ENCODE measurements at places on chromosomes 16 and 17.

GRCh38 chr16:15581127-15581815 lies 61.7 kb downstream of the MARF1 start:
- DNase-seq = no peak

DNA sequence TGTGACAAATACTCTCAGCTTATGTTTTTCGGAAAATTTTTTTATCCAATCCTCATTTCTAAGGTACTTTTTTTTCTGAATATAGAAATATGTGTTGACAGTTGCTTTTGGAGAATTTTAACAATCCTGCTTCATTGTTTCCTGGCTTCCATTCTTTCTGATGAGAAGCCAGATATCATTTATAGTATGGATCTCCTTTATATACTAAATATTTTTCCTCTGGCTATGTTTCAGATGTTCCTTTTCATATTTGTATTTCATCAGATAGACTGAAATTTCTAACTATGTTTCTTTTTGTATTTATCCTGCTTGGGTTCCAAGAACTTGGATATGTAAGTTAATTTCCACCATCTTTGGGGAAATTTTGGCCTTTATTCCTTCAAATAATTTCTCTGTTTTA lies 138.9 kb upstream of the CDH11 start:
- no peak for DNase-seq

GRCh38 chr16:79267781-79268180 lies 332.8 kb downstream of the MAF start:
- DNase-seq = no peak

DNA sequence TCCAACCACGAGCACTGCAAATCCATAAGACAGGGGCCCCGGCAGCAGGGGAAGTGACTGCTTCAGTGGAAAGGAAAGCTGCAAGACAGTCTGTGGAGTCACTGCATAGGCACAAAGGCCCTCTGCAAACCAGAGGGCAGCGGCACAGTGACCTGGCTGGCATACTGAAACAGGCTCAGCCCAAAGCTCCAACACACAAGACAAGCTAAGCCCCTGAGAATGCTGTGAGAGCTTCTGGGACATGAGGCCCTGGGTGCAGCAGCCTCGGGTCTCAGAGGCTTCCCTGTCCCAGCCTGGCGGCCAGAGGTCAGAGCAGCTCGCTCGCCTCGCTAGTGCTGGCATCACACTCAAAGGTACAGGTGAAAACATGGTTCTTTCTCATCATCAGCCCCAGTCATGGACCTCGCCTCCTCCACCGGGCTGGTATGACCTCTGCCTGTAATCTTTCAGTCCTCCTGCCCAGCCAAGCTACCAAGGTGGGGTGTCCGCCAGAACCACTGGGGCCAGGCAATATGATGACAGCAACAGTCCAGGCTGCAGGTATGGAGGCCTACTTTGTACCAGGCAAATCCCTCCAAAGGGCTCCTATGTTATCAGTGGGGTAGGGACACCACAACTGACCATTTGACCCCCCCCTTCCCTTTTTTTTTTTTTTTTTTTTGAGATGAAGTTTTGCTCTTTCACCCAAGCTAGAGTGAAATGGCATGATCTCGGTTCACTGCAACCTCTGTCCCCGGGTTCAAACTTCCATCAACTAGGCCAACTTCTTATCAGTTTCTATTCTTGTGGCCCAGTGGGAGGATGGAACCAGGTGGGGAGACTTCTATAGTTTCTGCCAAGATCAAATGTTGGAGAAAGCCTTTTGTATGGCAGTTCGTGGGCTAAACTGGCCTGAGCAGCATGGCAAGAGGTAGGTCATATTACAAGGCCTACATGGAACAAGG lies 19.2 kb downstream of the ST3GAL2 start:
- no peak for DNase-seq

DNA sequence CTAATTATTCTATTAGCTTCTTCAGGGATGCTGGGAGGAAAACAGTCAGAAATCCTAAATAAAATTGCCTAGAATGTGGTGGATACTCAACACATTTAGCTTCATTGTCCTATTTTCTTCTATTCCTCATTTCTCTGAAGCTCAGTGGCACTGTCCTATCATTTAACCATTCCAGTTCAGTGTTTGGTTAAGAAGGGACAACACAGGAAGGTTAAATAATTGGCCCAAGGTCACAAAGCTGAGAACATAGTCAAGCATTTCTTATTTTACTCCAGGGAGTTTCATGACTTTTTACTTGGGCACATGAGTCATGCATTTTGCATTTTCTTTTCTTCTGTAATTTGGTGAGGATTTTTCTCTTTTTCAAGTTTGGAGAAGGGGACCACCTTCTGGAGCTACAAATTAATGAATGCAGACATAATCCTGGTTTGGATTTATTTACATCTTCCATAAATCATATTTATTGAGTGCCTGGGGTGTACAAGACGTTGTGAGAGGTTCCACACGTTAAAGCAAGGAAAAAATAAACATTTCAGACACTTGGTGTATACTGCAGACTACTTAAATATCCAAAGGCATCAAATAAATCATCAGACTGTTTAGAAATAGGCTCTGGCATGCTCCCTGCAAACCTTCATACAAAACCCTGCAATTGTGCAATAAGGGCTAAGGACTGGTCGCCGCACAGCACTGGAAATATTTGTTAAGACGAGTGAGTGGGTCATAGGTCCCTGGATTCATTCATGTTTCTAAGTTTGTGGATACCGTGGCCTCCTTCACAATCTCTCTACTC lies 263.9 kb downstream of the MAF start:
- DNase-seq = no peak

- no peak for DNase-seq
Observed at GRCh38 chr16:88059701-88060386, 108.6 kb downstream of the BANP start.

DNA sequence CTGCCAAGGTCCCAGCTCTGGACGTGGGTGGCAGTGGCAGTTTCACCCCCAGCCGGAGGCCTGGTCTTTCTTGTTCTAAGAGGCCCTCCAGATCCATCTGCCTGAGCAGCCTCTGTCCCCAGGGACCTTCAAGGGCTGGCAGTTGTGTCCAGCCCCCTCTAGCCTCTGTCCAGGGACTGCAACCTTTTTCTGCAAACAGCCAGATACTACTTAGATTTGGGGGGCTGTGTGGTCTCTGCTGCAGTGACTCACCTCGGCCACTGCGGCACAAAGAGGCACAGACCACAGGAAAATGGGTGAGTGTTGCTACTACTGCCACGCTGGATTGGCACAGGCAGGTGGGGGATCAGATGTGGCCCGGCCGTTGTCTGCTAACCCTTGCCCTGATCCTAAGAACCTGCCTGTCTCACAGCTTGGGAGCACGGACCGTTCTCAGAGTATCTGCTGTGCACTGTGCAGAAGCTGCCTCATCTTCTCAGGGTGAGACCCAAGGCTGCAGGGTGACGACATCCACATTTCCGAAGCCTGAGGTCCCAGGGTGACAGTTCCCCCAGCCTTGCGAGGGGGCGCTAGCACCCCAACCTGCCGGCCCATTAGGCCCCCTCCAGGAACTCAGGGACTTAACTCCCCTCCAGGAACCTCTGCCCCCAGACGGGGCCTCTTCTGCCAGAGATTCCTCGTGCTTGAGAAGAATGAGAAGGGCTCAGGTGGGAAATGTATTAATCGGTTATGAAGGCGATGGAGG lies 27.6 kb downstream of the MXRA7 start:
- no peak for DNase-seq

DNA sequence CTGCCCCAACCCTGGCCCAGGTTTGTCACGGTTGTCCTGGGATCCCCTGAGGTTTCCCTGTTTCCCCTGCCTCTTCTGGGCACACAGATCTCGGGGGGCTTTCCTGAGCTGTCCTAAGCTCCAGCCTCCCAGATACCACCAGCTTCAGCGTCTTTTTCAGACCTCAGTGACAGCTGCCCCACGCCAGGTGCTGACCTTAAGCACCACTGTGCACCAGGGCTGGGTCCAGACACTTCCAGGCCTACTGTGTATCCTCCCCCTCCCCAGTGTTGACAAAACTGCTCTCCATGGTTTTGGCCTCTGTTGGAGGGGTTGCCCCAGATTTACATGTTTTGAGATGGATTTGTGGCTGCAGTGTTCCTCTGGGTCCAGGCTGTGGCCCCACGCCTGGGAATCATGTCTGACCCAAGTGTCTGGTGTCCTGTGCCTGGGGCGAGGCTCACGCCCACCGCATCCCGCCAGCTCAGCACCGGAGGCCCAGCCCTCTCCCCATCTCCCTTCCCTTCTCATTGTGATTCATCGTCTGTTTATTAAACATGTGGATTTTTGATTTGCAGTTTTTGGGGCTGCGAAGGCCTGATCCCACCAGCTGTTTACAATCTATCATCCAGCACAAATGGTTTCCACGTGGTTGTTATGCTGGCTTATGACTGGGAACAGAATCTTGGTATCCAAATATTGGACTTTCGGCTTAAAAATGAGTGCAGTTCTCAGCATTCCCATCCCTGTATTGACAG lies 82.1 kb downstream of the METRNL start:
- DNase-seq = no peak

DNA sequence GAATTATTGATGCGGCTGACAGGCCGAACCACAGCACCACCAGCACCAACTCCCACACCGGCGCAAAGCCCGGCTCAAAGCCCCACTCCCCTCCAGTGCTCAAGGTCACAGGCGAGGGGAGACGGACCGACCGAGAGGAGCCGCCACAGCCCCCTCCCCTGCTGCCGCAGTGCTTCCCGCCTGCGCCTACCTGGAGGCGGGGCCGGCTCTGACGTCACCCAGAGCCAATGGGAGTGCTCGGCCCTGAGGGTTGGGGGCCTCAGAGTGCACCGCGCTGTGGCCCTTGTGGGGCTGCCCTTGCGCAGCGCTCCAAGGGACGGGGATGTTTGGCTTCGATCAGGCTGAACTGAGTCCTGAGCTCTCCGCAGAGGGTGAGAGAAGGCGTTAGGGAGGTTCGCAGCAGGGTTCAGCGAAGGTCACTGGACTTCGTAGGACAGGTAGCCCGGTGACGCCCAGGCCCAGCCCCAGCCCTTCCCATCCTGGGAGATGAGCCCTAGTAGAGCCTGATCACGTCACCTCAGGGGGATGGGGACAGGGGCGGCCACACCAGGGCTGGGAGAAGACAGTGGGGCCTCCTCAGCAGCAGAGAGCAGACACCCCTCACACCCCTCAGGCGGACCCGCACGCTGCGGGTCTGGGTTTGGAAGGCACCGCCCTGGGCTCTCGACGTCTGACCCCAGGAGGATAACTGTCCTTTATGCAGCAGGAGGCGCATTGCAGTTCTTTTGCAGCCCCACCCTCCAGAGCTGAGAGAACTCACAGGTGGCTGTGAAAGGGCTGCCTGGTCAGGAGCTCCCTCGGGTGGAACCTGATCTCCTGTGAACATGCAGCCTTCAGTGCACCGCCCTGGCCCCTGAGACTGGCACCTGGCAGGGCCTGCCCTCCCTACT lies 1.5 kb downstream of the NDRG4 start:
- DNase-seq = no peak

DNA sequence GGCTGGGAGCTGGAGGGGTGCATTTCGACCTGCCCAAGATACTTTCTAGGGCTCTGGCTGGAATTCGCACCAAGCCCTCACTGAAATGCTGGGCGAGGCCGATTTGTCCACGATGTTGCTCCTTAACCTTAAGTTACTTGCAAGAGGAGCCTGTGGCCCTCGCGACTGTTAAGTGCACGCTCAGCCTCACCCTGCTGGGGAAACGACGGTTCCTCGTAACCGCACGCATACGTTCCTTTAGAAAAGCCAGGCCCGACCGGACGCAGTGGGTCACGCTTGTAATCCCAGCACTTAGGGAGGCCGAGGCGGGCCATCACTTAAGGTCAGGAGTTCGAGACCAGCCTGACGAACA lies 607 bp upstream of the NCOR1 start:
- DNase-seq = no peak

GRCh38 chr17:78379131-78379491 lies 662 bp downstream of the PGS1 start:
- no peak for DNase-seq

DNA sequence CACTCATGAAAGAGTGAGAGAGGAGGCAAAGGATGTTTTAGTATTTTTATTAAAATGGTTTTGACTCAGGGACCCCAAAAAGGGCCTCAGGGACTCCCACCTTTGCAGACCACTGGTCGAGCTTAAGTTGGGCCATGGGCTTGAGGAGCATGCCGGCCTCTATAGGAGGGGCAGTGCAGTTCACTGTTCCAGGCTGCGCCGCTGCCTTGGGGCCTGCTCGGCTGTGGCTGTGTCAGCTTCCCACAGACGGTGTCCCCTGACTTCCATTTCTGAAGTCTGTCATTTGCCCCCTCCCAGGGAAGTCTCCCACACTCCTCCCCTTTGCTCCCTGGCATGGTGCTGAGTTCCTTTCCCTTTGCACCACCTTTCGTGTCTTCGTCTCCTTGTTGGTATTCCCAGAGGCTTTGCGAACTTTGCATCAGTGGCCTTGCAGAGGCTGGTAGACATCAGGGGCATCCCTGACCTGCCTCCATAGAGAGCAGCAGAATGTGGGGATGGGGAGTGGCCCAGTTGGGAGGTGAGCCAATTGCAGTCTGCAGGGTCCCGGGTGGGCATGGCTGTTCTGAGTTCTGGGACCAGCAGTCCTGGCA lies 17.1 kb downstream of the MPRIP start:
- DNase-seq = no peak

- DNase-seq = no peak
Observed at GRCh38 chr17:8939496-8940334, 25.8 kb downstream of the PIK3R5 start.

DNA sequence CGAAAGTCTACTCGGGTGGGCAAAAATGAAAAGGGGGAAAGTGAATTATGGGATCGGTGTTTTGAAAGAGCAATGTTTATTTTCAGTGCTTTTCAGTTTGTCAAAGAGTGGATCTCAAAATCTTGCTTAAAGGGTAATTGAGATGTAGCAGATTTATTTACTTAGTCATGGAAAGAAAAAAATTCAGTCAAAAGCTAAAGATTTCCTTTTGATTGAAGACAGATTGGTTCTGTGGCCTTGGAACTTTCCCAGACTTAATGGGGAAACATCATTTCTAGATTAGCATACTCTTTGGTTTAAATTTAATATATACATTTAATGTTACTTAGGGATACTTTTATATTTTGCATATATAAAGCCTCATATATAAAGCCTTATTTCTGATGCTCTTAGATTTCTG lies 20.6 kb downstream of the PRKAR1A start:
- DNase-seq = no peak

- DNase-seq = no peak
Observed at GRCh38 chr17:43768382-43768781, 9.8 kb upstream of the SOST start.

DNA sequence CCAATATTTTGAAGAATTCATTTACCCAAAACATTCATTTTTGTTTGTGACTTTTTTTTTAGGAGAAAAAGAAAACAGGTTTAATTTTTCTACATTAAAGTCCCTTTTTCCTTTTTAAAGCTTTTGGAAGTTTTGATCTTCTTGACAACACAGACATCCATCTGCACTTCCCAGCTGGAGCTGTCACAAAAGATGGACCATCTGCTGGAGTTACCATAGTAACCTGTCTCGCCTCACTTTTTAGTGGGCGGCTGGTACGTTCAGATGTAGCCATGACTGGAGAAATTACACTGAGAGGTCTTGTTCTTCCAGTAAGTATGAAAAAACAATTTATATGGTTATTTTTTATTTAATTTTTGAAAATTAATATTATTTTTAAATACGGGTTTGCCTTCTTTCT lies 37.2 kb downstream of the SIAH1 start:
- DNase-seq = no peak

- no peak for DNase-seq
Observed at GRCh38 chr17:57256708-57257112, 387 bp downstream of the MSI2 start.
